NCI-H2081 treated with DMSO at 0.1 percent for 48 hours (cell line): ENCODE measurements at places on chromosomes 5 and 9.

DNA sequence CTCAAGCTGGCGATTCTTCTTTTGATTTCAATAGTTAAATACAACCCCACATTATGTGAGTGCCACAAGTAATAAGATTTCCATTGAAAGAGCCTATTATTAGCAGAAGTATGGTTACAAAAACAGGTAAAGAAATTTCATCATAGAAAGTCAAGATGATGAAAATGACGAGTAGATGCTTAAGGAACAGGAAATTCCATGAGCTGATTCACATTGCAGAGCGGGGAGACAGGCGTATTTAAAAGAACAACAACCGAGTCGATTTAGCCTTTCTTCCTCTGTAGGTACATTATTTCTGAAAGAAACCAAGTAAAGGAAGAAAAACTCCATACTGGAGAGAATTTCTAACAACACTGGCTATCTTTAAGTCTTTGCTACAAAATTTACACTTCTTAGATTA lies 310.4 kb downstream of the SLF1 start:
- DNase-seq: no peak

DNA sequence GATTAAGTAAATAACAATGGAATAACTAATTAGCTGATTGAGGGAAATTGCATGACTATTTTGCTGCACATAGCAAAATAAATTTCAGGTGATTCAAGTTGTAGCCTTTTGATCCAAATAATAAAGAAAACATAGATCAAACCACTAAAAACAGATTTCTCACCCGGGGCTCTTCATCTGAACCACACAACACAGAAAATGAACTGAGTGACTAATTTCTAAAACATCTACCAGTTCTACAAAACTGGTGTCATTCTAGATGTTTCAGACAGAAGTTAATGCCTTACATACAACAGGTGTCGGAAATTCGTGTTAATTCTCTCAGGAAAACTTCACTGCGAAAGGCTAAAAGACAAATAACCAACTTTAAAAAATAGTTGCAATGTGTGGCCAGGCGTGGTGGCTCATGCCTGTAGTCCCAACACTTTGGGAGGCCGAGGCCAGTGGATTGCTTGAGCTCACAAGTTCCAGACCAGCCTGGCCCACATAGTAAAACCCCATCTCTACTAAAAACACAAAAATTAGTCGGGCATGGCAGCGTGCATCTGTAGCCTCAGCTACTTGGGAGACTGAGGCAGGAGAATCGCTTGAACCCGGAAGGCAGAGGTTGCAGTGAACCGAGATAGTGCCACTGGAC lies 6.9 kb downstream of the PROP1 start:
- no peak for DNase-seq

GRCh38 chr5:159797261-159797970 lies 118.9 kb upstream of the ADRA1B start:
- no peak for DNase-seq

- DNase-seq: no peak
Measured at GRCh38 chr5:151141535-151141934, 16.0 kb downstream of the ANXA6 start.

DNA sequence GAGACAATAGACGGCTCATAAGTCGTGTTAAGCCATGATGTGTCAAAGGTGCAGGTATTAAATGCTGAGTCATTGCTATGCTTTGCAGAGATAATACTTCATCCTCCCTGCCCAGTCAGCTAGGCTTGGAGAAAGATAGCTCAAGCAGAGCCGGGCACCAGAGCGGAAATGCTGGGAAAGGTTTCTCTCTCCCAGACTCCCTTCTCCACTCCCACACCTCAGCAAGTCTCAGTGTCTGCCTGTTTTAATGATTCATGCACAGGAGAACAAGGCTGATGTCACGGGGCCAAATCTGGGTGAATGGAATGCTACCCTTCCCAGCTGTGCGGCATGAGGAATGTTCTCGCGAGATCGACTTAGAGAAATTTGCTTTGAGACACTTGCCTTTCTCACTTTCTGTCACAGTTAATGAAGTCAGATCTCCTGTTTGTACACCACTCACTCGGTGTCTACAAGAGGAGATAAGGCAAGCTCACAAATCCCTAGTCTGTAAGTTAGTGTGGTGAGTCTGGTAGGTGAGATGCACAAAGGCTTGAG lies 204.4 kb downstream of the EFNA5 start:
- no peak for DNase-seq

DNA sequence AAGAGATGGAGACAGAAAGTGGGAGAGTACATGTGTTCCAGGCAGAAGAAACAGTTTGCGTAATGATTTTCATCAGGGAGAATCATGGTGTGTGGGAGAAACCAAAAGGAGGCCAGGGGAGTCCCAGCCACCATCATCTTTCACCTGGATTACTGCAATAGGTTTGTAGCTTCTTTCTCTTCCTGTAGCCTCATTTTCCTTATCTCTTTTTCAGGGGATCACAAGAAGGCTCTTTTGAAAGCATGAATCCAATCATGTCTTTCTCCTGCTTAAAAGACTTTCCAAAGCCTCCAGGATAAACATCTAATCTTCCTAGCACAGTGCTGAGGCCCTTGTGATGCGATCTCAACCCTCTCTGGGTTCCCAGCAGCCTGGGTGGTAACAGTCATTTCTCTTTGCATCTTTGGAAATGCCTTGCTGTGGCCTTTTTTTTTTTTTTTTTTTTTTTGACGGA lies 10.3 kb upstream of the GPBP1 start:
- DNase-seq: no peak

GRCh38 chr5:82396871-82397514 lies 118.8 kb upstream of the RPS23 start:
- no peak for DNase-seq

DNA sequence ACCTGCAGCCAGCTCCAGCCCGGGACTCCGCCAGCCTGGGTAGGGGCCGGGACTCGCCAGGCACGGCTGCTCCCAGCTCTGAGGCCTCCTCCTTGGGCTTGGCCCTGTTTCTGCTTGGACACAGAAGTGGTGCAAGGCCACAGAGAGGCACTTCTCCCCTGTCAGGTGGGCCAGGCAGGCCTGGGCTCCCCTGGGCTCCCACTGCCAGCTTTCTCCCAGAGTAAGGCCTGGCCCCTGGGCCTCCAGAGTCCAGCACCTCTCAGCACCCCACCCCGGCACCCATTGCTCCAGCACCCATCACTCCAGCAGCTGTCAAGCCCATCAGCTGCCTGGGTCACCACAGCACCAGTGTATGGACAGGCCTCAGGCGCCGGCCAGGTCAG lies 71.1 kb upstream of the LRRTM2 start:
- DNase-seq: no peak

DNA sequence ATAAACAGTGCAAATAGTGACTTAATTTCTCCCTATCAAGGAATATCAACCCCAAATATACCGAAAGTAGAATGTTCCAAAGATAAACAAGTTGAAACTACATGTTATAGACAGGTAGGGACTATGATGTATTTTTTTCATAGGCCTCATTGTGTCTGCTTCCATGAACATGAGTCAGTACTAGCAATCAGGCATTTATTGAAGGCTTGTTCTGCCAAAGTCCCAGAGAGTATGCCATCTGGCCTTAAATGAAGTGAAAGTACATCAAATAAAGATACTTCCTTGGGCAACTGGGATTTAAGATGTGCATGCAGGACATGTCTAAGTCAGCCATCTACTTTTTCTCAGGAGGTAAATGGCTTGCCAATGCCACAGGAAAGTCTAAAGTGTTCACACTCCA lies 6.5 kb downstream of the GHR start:
- DNase-seq: no peak
